GM12865 (cell line): ENCODE measurements at places on chromosomes 5 and 9.

- no peak for DNase-seq
Observed at GRCh38 chr9:99221266-99221620, 499 bp downstream of the ALG2 start.

GRCh38 chr5:127666043-127666716, 17.3 kb downstream of the CTXN3 start:
- DNase-seq, result no peak

DNA sequence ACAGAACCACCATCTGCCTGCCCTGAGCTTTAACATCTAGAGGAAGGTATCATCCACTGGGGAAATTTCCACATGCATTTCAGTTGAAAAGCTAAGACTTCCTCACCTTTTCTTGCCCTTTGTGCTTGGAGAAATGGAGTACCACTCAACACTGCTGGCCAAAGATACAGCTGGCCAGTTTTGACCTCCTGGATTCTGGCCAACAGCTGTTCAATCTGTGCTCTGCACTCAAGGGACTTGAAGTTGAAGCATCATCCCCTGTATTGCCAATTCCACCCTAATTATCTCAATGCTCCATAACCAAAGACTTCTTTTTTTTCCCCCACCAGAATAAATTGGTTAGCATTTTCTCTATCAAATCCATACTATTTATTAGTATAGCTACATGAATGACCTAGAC, 70.4 kb upstream of the PRDM9 start:
- no peak for DNase-seq

- DNase-seq, result no peak
Observed at GRCh38 chr5:133359861-133360260, 252.5 kb downstream of the FSTL4 start.

- DNase-seq, result no peak
Observed at GRCh38 chr9:93264338-93265125, 80.6 kb downstream of the WNK2 start.

DNA sequence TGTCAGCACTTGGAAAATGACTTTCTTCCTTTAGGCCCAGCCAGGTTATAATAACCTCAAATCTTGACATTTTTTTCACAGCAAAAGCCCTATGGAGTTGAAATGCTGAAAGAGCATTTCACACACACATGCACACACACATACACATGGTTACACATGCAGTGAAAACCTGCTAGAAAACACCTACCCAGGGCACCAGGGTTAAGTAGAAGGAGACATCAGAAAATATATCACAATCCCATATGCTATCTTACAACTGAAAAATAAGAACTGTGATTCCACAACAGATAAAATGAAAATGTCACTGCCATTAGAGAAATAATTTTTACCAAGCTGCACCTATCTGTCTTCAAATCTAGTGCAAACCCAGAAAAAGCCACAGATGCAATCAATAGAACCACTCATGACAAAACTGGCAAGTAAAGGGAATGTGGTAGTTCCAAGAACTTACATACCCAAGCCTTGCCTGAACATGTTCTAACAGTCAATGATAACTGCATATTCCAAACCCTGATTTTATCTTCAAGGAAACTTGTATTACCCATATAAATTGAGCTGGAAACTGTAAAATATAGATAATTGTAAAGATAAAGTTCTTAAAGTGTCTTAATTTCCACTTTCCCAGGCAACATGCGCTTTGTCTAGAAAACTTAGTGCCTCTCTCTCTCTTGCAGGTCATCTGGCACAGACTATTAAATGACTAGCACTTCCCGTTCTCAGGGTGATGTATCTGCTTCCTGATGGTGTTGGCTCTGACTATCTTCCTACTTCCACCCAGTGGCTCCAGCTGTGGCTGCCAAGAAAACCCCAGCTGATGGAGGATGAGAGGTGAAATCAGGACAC, 250.2 kb upstream of the PTGER4 start:
- DNase-seq, result no peak

- DNase-seq, result no peak
Observed at GRCh38 chr9:92097997-92098482, 17.2 kb downstream of the SPTLC1 start.

DNA sequence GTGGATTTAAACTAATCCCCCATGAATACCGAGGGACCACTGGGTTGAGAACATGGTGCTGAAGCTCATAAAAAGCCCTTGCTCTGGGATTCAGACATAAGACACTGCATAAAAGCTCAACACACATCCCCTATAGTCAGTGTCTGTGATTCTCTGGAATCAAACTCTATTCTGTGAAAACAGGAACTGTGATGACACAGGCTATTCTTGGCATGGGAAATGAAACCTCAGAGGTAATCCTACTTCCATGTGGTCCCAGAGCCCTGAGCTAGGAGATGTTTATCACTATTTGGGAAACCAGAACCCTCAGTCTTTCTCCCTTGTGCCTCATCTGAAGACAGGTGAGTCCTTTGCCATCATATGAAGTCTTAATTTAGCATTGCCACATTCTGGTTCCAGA, 135.4 kb upstream of the PRSS3 start:
- DNase-seq, result no peak

- no peak for DNase-seq
Observed at GRCh38 chr9:27683181-27683580, 109.9 kb upstream of the C9orf72 start.

DNA sequence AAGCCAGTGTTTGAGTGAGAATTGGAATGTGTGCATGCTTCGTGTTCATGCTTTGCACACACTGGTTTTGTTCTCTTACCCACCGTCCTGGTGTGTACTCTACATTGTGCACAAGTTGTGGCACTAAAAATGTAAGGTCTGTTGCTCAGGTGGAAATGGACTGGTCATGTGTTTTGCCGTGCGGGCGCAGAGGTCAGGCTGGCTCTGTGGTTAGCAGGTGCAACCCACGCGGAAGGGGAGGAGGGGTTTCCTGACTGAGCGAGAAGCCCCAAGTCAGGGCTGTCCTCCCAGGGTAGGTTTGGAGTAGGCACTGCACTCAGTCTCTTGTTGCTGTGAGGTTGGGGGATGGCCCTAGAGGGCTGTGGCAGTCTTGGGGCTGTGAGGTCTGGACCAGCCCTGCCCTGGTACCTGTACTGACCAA, 86.6 kb downstream of the EHMT1 start:
- peak; percentile 81 for DNase-seq

GRCh38 chr5:67283275-67283987, 86.8 kb upstream of the CD180 start:
- DNase-seq, result no peak

DNA sequence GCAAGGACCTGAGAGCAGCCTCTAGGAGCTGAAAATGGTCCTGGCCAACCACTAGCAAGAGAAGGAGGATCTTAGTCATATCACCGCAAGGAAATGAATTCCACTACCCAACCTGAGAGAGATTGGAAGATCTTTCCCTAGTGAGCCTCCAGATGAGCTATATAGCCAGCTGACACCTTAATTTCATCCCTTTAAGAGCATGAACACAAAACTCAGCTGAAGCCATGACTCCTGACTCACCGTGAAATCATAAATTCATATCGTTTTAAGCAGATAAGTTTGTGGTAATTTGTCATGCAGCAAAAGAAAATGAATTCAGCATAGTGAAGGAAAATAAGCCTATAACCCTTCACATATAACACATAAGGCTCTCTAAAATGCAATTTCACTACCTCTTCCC, 23.5 kb downstream of the MAPKAP1 start:
- no peak for DNase-seq

GRCh38 chr5:54520438-54520846, 2.9 kb downstream of the SNX18 start:
- DNase-seq, result no peak

DNA sequence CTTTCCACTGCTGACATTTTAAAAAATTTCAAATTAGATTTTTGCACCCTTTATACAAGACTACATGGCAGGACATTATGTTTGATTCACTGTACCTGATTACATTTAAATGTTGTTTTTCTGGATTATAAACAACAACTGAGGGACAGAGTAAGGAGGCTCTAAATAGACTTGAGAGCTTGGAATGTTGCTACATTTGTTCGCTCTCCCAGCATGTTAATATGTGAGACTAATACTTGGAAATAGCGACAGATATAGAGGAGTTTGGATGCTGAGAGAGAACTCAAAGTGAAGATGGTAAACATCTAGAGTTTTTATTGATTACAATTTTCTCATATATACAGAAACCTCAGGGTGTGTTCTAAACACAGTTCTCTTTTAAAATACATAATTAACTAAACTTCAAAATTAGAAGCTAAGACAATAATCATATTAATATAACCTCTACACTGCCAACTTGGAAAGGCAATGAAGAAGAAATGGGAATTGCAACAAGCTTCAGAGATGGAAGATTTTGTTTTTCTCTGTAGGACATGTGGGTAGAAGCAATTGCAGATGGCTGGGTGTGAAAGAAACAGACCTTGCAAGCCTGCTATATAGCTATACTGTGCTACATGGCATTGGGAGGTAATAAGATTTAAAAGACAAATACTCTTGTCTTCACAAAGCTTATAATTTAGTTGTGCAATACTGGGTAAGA, 1.4 kb upstream of the NDFIP1 start:
- DNase-seq, result no peak

GRCh38 chr5:14672484-14673394, 8.2 kb downstream of the OTULIN start:
- no peak for DNase-seq

- DNase-seq, result no peak
Observed at GRCh38 chr9:130447193-130447816, 2.5 kb downstream of the ASS1 start.

DNA sequence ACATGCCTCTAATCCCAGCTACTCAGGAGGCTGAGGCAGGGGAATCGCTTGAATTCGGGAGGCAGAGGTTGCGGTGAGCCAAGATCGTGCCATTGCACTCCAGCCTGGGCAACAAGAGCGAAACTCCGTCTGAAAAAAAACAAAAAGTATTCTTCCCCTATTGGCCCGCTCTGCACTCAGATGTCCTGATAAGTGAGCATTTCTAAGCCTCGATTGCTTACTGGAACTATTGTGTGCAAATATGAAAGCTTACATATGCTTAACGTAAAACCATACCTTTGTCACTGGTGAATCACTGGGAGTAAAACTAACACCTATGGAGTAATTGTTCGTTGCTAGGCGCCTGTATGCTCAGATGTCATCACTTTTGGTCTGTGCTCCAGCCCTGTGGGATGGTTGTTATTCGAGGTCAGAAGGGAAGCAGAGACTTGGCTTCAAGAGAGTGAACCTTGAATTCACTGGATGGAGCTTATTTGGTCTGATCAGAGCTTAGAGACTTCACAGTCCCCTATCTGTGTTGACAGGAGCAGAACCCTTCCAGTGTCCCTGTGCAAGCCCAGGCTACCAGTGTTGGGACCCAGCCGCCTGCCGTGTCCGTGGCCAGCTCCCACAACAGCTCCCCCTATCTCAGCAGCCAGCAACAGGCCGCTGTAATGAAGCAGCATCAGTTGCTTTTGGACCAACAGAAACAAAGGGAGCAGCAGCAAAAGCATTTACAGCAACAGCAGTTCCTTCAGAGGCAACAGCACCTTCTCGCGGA, 25.3 kb upstream of the LTC4S start:
- DNase-seq, result no peak

GRCh38 chr9:128056887-128057723, 10.0 kb downstream of the NAIF1 start:
- DNase-seq, result no peak

GRCh38 chr9:3331801-3332200, 194.0 kb downstream of the RFX3 start:
- no peak for DNase-seq

GRCh38 chr5:149466457-149466972, 84.7 kb downstream of the CSNK1A1 start:
- DNase-seq, result no peak

DNA sequence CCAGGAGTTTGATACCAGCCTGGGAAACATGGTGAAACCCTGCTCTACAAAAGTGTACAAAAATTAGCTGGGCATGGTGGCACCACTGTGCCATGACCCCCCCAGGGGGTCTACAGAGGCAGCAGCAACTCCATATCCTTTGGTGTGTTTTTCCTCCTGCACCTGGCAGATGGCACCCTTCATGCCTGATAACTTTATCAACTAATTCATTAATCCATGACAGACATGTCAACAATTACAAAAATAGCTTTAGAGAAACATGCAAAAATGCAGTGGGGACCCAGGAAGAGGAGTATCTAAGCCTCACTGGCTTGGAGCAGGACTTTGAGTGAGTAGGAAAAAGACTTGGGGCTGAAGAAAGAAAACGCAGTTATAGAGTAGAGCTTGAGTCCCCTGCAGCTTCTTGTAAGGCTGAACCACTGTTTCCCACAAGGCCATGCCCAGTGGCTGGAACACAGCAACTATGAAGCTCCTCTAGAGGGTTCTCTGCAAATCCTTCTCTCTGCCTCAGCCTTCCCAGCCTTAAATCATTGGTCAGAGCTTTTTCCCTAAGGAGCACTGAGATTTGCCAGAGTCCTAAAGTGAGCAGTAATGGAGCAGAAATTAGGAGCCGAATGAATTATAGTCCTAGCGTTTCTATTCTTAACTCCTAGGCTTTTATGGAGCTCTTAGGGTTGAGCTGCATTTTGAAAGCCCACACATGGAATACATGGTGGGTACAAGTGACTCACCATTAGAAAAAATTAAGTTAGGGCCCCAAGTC, 25.5 kb upstream of the B4GALT1 start:
- DNase-seq, result no peak

GRCh38 chr5:87340716-87341115, 72.0 kb downstream of the CCNH start:
- DNase-seq, result peak; percentile 90

- no peak for DNase-seq
Observed at GRCh38 chr5:115452536-115453235, 91.9 kb downstream of the FEM1C start.

- no peak for DNase-seq
Observed at GRCh38 chr5:110386782-110387181, 339.7 kb downstream of the TMEM232 start.
